ENCODE measurements at places on chromosomes 3 and 15.
A peak's percentile ranks its signal among the peaks of the same experiment; 100 is the strongest.

DNA sequence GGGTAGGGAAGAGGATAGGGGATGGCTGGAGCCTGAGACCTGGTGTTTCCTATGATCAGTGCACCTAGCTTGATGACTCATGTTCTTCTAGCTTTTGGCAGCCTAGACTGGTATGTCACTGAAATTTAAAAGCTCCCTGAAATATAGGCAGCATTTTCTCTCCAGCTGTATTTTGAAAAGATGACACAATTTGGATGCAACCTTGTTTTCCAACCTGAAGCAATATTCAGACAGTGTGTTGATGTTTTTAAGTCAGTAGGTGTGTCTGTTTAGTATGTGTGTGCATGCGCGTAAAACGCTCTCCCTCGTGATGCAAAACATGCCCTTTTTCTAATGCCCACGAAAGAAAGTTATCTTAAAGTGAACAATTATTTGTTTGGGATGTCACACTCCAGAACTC is 58.5 kb downstream of the RPL22L1 start:
- H3K36me3 ChIP-seq = no peaks in the 10 kb centered on the region
- no peaks in the 10 kb centered on the region for H3K27me3 ChIP-seq
- no peak overlapping the region for H3K4me3 ChIP-seq
- no peaks in the 10 kb centered on the region for H3K4me1 ChIP-seq

- no peaks in the 10 kb centered on the region for H3K4me1 ChIP-seq
- no peaks in the 10 kb centered on the region for H3K36me3 ChIP-seq
- no peak overlapping the region for H3K27ac ChIP-seq
- H3K27me3 ChIP-seq = peaks cover 24% of the 10 kb centered on the region
- DNase-seq = peak; percentile 13
Measured at GRCh38 chr3:10702961-10703740, 112.9 kb upstream of the SLC6A11 start.

DNA sequence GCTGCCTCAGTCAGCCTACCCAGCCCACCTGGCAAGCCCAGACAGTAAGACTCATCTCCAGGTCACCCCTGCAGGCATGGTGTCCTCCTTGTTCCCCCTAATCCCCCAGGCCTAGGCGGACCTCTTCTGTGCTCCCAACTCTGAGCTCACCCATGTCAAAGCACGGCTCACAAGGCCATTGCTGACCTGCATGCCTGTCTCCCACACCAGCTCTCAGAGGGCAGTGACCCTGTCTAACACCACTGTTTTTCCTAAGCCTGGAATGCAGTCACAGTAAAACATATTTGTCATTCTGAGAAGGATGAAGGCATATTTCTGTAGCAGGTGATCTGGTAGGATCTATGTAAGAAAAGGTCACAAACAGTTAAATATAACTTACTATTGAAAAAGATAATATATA is 110.3 kb upstream of the HACD2 start:
- H3K4me1 ChIP-seq = peaks cover 8% of the 10 kb centered on the region
- H3K4me3 ChIP-seq = no peak overlapping the region
- DNase-seq = no peak
- H3K36me3 ChIP-seq = no peaks in the 10 kb centered on the region

DNA sequence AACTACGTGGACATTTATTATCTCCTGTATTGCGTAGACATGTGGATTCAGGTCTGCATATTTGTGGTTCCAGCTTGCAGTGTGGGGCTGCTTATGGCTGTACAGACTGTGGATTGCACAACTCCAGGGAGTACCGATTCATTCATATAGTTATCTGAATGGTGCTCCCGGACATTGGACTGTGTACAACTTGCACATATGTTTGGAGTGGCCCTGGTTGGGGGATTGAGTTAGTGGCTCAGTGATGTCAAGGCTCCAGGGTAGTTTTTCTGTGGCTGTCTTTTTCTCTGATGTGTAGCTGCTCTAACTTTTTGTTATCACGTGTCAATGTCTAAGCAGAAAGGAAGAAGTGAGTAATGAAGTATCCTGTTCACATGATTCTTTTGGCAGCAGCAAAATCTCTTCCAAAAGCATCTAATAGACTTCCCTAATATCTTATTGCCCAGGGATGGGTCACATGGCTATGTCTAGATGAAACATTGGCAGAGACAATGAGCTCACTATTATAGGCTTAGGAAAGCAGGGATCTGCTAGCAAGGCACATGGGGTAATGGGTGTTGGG is 15.8 kb downstream of the ST3GAL6 start:
- no peak overlapping the region for H3K4me3 ChIP-seq
- no peaks in the 10 kb centered on the region for H3K27me3 ChIP-seq
- DNase-seq = no peak
- no peaks in the 10 kb centered on the region for H3K36me3 ChIP-seq

DNA sequence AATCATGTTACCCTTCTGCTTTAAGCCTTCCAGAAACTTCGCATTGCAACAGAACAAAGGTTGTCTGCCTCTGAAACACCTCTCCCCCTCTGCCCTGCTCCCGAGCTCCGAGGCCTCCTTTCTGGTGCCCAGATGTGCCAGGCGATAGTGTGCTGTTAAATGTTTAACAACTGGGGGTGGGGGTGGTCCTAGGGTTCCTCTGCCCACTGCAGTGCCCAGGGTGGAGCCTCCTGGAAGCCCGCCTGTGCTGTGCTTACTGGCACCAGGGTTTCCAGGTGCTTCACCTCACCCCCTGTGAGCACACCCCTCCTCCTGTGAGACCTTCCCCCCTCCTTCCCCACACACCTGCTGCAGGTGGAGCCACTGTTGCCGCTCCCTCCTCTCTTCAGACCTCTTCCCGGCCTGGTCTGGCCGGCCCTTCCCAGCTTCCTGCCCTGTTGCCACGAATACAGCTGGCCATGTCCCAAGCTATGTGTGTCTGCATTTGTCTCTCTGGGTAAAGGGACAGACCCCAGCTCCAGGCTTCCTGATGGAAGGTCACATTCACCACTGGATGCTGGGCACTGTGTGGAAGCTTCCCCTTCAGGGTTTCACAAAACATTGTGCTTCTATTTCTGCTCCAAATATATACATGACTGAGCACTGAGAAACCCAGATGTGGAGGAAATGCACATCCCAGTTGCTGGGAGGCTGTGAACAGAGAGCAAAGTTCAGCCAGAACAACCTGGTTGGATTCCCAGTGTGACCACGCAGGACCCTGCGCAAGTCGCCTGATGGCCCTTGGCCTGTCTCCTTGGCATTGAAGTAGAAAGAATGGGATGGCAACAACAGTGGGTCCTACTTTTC is 37.2 kb downstream of the MGLL start:
- no peaks in the 10 kb centered on the region for H3K27me3 ChIP-seq
- peak overlapping the region; percentile 91 for H3K27ac ChIP-seq
- no peaks in the 10 kb centered on the region for H3K36me3 ChIP-seq

DNA sequence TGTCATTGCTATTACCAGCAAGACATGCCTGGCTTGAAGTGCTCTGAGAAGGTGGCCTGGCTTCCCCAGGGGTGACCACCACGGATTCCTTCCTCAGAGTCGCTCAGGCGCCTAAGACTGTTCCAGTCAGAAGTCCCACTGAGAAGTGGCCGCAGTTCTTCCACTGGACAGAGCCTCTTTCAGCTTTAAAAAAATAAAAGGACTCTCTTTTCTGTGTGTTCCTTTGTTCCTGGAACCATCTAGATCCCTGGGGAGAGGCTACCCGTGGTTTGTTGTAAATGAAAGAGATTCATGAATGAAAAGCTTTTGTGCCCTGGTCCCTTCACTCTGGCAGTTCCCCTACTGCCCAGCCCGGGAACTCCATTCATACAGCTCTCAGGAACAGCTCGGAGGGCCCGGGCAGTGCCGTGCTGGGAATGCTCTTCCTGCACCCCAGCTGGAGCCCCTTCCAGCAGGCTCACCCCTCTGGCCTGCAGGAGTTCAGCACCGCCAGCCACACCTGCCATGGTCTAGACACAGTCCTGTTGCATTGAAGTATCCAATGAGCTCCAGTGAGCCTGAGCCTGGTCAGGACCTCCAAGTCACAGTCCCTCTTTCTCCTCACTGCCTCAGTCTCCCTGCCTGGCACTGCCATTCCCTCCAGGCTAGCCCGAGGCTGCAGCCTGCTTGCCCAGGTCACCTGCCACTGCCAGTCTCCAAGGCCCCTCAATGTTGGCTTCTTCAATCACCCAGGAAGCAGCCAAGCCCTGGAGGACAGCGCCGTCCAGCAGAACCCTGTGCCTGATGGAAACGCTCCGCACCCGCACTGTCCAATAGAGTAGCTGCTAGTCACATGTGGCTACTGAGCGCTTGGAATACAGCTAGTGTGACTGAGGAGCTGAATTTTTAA is 75.4 kb downstream of the XXYLT1 start:
- no peak for DNase-seq
- H3K4me1 ChIP-seq = no peaks in the 10 kb centered on the region

GRCh38 chr15:74216949-74217348 is 14.4 kb upstream of the STRA6 start:
- no peak overlapping the region for H3K4me3 ChIP-seq
- no peaks in the 10 kb centered on the region for H3K4me1 ChIP-seq
- no peak overlapping the region for H3K27ac ChIP-seq
- no peaks in the 10 kb centered on the region for H3K36me3 ChIP-seq
- DNase-seq = no peak

- no peak overlapping the region for H3K27ac ChIP-seq
- no peaks in the 10 kb centered on the region for H3K36me3 ChIP-seq
- no peaks in the 10 kb centered on the region for H3K27me3 ChIP-seq
- no peaks in the 10 kb centered on the region for H3K4me1 ChIP-seq
- DNase-seq = no peak
Measured at GRCh38 chr3:159609625-159610024, 379.0 kb upstream of the IL12A start.

- H3K4me1 ChIP-seq = no peaks in the 10 kb centered on the region
- no peak for DNase-seq
- no peak overlapping the region for H3K27ac ChIP-seq
- H3K27me3 ChIP-seq = no peaks in the 10 kb centered on the region
- H3K36me3 ChIP-seq = no peaks in the 10 kb centered on the region
- H3K4me3 ChIP-seq = no peak overlapping the region
Measured at GRCh38 chr15:30791239-30792175, 112.2 kb upstream of the FAN1 start.

Data from gastrocnemius medialis (tissue), 4 donors.